ENCODE measurements at places on chromosomes 7 and 10. TPM values are rescaled to one million over a fixed set of nuclear protein-coding genes. Genes with fewer than 3 reads are reported as not detected.

DNA sequence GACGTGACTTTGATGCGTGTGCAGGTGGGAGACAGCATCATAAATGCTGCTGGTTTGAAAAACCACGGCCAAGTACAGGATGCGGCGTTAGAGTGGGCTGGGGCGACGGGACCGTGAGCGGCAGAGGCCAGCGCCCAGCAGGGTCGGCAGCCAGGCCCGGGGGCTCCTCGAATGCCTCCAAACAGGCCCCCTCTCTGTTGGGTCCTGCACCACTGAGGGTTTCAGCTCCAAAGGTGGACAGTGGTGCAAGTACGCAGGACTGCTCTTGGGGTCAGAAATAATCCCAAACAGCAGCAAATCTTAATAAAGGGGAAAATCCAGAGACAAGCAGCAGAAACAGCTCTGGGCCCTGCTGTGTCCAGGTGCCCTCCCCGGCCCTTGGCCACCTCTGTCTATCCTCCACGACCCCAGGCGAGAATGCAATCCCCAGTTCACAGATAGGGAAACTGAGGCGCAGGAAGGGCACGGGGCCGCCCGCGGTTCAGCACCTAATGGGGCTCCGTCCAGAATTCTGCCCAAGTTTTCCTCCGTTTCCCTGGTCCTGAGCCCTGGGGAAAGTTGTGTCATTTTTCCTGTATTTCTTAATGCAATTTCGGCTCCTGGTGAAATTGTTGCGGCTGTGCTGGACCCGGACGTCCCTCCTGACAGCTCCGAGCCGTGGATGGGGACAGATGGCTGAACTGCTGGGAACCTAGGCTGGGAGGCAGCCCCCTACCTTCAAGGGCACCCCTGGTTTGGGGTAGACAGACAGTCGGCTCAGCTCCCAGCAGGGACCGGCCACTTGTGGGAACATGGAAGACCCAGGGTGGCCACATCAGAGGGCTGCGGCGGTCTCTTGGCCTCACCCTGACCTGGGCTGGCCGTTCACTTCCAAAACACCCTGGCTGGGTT lies 97.4 kb downstream of the FOXL3 start:
- peak; percentile 35 for DNase-seq

DNA sequence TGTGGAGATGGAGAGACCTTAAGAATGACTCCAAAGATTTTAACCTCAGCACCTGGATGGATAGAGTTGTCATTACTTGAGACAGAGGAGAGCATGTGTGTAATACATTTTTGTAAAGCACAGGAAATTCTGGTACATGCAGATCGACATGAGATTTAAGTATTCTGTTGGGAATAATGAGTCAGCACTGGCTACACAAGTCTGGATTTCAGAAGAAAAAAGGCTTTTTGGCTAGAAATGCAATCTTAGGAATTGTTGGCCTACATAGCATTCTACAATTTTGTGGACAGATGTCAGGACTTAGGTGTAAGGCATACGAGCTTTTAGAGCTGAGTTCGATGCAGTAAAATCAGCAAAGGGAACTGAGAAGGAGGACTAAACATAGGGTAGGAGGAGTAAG lies 24.1 kb upstream of the ANKRD30A start:
- no peak for DNase-seq

GIMAP1 gene
- 11.6 TPM for total RNA-seq

JCAD gene
- 82.4 TPM for total RNA-seq

GRCh38 chr10:34786464-34786863 lies 28.6 kb downstream of the PARD3 start:
- no peak for DNase-seq

ECD gene
- total RNA-seq: 23.7 TPM

GRCh38 chr10:28785018-28785417 lies 107.7 kb downstream of the BAMBI start:
- DNase-seq: no peak

PLAU gene
- total RNA-seq: 33.6 TPM

GSTK1 gene
- 75.6 TPM for total RNA-seq

LAMB1 gene
- total RNA-seq: 120 TPM

DNA sequence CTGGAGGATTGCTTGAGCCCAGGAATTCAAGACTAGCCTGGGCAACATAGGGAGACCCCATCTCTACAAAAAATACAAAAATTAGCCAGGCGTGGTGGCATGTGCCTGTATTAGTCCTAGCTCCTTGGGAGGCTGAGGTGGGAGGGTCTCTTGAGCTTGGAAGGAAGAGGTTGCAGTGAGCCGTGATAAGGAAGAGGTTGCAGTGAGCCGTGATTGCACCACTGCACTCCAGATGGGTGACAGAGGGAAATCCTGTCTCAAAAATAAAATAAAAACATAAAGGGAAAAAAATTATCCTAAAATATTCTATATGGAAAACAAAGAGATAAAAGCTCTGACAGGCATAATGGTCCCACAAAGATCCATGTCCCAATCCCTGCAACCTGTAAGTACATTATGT lies 87.9 kb upstream of the KAT6B start:
- DNase-seq: no peak

- peak; percentile 71 for DNase-seq
These were observed 255.3 kb downstream of the DNAJB9 start for GRCh38 chr7:108824840-108825580.

NEUROD6 gene
- total RNA-seq: not detected

DNA sequence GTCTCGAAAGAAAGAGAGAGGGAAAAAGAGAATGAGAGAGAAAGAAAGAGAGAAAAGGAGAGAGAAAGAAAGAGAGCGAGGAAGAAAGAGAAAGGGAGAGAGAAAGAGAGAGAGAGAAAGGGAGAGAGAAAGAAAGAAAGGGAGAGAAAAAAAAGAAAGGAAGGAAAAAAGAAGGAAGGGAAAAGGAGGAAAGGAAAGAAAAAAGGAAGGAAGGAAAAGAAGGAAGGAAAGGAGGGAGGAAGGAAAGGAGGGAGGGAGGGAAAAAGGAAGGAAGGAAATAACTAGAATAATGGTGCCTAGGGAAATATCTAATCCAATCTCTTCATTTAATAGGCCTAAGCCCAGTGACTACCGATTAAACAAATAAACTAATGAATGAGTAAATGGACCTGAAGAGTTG lies 85.4 kb upstream of the LYZL1 start:
- DNase-seq: no peak

GRCh38 chr7:45967591-45968157 lies 46.6 kb upstream of the IGFBP3 start:
- DNase-seq: no peak

SLC25A28 gene
- 43.9 TPM for total RNA-seq

WASHC2A gene
- 32.7 TPM for total RNA-seq

ITPRID1 gene
- total RNA-seq: 0.09 TPM

COL26A1 gene
- total RNA-seq: not detected
